ENCODE measurements at places on chromosomes 3 and 15.

DNA sequence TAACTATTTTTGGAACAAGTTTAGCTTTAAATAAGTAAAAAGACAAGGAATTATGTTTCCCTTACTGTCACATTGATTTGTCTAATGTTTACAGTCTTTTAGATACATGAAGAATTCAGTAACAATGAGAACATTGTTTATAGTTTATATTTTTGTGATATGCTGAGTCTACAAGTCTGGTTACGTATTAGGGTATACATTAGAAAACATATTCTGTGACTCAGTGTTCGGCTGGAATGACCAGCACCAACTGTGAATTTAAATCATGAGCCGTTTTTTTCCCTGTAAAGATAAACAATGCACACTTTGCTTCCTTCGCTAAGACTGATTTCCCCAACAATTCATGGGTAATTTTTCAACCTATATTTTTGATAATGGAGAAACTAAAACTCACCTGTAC is 131.5 kb downstream of the DUT start:
- DNase-seq, result no peak

GRCh38 chr3:43769885-43770425 is 79.2 kb downstream of the ABHD5 start:
- no peak for DNase-seq

DNA sequence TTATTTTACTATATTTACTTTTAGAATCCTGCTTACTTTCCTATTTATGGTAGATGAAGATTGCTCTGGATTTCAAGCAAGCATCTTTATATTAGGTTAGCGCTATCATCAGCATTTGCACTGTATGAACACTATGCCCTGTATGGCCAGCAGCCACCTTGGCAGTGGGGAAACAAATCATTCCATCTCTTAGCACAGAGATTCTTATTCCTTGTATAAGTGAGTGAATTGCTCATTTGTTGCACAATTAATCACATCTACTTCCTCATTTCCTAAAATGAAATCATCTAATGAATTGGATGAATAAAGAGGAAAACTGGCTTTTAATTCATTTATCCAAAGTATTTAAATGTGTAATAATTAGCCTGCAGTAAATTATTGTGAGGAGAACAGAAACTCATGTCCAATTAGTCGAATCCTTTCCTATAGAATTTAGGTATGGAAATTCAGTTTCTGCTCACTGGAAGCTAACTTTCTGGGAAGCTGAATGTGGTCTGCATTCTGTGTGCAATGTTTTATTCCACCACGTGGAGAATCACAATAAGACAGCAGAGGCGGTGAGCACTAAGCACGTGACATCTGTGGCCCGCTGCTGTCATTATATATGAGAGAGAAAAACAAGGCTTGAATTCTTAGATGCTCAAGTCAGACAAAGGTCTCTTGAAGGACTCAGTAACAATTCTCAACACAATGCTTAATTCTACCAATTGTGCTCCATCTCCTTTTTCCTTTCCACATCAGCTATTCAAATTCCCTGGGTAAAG is 93.4 kb downstream of the PEX5L start:
- no peak for DNase-seq

- DNase-seq, result no peak
These were observed 644.2 kb downstream of the GRM7 start for GRCh38 chr3:7504886-7505775.

- DNase-seq, result no peak
These were observed 13.0 kb upstream of the PARP6 start for GRCh38 chr15:72285402-72285801.

GRCh38 chr15:100859970-100860828 is 19.4 kb upstream of the ALDH1A3 start:
- DNase-seq, result no peak

DNA sequence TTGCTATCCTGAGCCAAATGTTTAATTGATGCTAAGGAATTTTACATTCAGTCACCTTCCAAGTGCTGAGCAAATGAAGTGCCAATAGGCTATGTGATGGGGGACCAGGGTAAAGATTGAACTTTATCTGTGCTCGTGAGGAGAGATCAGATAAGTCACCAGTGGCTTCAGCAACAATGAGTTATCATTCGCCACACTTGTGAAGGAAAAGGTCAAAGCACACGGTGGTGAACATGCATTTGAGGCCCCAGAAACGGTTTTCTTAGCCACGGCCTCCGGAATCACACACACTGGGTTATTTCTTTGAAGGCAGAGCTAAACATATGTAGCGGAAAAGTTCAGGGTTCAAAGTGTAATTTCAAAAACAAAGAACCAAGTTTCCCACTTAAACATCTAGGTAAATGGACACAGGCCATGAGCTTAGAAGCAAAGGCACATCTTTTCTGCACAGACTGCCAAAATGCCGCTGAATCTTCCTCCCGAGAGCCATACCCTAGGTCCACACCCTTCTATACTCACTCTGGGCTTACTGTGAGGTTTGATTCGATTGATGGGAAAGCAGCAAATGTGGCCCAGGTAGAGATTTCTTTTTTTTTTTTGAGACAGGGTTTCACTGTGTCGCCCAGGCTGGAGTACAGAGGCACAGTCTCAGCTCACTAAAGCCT is 268.5 kb downstream of the SHQ1 start:
- DNase-seq, result no peak

Measured in activated CD8-positive, alpha-beta memory T cell treated with anti-CD3 and anti-CD28 coated beads for 4 hours (primary cell).